Ammon's horn (tissue), 1 donor: ENCODE measurements at places on chromosomes 12 and 14.

- no peak for DNase-seq
Measured at GRCh38 chr12:132781938-132782337, 20.3 kb upstream of the ANKLE2 start.

GRCh38 chr12:57614948-57615500, 3.8 kb downstream of the ARHGEF25 start:
- DNase-seq, result no peak

DNA sequence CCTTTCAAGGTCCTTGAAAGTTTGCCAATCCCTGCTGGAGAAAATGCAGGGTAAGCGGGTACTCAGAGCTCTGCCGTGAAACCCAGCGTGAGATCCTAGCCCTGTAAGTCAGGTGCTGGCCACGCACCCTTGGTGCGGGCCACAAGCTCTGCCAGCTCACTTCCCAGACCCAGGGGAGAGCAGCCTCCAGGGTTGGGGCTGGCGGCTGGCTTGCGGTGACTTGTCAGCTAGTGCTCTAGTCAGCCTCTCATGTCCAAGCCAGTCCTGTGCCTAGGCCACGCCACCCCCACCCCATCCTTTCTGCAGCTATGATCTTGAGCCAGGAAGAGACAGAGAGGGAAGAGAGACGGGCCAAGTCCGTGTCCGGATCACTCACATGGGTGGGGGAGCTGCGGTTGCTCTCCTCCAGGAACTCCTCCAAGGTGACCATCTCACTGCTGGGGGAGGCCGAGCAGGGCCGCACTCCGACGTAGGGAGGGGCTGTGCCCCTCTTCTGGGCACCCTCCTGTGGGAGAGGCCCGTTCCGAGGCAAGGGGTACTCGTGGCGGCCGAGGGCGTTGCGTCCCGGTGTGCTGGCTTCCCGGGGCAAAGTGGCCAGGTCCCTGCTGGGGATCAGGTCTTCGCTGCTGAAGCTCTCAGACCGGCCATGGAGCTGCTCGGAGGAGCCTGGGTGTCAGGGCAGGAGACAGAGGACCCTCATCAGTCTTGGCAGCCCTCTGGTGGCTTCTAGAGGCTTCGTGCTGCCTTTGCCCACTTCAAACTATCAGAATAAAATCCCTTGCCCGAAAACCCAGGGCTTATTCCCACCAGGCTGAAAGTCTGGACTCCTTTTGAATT, 33.3 kb upstream of the GPR68 start:
- DNase-seq, result no peak

DNA sequence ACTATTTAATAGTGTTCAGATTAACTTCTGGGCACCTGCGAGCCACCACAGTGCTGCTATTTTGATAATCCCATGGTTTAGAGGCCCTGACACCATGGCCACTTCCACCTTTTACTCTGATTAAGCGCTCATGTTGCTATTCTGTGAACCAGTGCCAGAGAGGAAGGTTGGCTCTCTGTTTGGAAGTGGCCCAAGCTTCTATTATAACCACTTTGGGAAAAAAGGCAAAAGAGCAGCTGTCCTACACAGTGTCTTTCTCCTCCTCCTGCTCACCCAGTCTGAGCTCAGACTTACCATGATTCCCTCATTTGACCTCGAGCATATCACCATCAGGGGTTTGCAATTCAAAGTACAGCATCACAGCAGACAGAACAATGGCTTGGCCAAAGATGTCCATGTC, 23.3 kb downstream of the DYRK2 start:
- no peak for DNase-seq

DNA sequence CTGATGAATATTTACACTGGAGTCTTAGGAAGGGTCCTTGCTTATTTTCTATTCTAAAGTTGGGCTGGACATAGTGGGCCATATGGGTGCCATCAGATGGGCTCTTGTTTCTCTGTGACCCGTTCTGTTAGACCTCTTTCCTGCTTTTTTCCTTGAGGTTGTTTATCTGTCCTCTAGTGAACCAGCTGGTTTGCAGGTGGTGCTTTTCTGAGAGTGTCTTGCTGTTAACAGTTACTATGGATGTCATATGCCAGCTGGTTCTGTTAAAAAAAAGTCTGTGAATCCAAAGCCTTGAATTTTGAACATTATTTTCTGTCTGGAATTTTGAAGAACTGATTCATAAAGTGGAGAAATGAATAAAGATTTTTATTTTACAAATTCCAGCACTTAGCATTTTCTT, 29.2 kb downstream of the ZC3H14 start:
- no peak for DNase-seq

- DNase-seq, result no peak
Measured at GRCh38 chr14:78488938-78489337, 318.8 kb downstream of the NRXN3 start.

GRCh38 chr14:91636604-91637003, 95.3 kb downstream of the CATSPERB start:
- DNase-seq, result no peak

DNA sequence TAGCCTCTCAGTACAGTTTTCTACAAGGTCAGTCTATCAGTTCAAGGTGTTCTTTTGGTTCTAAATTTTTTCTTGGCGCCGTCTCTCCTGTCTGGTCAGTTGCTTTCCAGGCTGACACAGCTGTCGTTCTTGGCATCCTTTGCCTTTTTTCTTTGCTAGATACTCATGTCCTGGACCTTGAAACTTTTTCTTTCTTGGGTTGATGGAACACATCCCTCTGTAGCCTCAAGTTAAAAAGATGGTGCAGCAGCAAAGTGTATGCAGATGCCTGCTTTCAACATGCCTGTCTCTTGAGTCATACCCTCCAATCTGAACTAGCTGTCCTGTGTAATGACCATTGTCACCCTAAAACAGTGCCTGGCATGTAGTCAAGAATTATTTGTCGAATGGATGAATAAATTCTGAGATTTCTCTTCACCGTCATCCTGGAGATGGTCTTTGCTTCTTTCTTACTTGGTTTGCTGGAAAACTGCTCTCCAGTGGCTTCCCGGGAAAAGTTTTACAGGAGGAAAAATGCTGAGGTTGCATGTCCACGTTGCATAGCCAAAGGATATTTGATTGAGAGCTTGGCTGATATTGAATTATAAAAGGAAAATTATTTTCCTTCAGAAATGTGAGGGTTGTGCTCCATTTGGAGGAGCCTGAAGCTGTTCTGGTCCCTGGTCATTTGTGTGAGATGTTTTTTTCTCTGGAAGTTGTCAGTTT, 4.6 kb downstream of the NYNRIN start:
- DNase-seq, result no peak

- peak; percentile 0 for DNase-seq
Measured at GRCh38 chr14:94052662-94053061, 26.5 kb downstream of the OTUB2 start.

DNA sequence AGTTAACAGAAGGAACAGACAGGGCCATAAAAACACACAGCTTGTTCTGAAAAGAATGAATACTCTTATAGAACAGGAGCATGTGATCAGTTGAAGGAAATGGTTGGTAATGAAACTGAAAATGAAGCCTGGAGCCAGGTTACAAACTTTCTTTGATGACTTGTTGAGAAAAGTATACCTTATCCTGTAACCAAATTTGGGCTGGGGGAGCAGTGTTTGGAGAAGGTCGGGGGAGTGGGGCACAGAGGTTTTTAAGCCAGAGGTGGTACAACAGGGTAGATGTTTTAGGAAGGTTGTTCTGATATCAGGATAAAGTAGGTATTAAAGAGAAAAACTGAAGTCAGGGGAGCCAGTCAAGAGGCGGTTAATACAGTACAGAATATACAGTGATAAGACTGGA, 8.2 kb downstream of the GOLT1B start:
- DNase-seq, result no peak

GRCh38 chr12:52306731-52307130, 14.5 kb downstream of the KRT83 start:
- DNase-seq, result no peak

- peak; percentile 11 for DNase-seq
Measured at GRCh38 chr12:15627995-15628945, 160.9 kb downstream of the EPS8 start.
